ENCODE measurements at places on chromosomes 11 and 22. TPM values are rescaled to one million over a fixed set of nuclear protein-coding genes. Genes with fewer than 3 reads are reported as not detected.

The SLC22A6 gene
- not detected for total RNA-seq

The UEVLD gene
- total RNA-seq, result 2.9 TPM

DNA sequence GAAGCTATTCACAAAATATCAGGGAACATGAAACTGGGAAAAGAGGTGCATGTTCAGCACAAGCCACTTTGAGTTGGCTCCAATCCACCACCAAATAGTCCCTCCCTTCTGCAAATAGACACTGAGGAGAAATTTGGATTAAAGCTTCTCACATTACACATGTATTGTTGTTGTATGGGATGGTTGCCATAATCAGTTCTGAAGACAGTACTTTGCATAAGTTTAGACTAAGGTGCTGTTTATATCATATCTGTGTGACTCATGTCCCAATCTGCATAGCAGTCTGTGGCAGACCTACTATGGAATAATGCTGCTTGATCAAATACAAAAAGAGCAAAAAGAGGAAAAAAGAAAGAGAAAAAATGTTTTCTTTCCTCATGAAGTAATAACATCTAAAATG is 376.7 kb upstream of the DDI1 start:
- H3K36me3 ChIP-seq, result no peaks in the 10 kb centered on the region
- H3K4me1 ChIP-seq, result no peaks in the 10 kb centered on the region
- no peaks in the 10 kb centered on the region for H3K27me3 ChIP-seq

DNA sequence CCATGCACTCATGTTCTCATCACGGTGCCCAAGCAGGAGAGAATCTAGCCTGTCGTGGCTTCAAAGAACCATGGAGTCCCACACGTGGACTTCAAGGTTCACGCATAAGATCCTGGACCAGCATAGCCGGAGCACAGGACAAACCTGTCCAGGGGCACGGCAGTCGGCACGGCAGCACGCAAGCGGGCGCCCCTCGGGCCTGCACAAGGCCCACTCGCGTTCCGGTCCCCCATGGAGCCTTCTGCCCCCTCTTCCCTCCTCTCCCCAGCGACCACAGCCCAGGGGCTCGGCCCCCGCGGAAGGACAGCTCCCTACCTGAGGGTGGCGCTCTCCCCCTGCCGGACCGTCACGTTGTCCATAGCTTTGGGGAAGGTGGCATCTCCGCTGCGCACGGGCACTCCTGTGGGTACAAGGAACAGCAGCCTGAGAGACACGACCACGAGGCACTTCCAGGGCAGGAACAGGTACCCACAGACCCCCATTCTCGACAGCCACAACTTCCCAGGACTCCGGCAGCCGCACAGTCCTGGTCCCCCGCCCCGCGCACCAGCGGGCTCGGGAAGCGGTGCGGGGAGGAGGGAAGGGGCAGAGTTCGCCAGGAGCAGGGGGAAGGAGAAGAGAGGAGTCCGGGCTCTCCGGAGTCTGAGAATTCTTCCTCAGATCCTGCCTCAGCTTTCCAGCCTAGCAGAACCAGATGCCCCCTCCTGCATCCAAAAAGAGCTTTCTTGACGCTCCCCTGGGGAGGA is 589.5 kb downstream of the OPCML start:
- no peak overlapping the region for H3K4me3 ChIP-seq
- no peak overlapping the region for H3K27ac ChIP-seq
- no peaks in the 10 kb centered on the region for H3K36me3 ChIP-seq
- no peaks in the 10 kb centered on the region for H3K4me1 ChIP-seq
- no peak for DNase-seq
- peaks cover 13% of the 10 kb centered on the region for H3K27me3 ChIP-seq

- no peak for DNase-seq
- peaks cover 38% of the 10 kb centered on the region for H3K27me3 ChIP-seq
- H3K4me1 ChIP-seq, result no peaks in the 10 kb centered on the region
- H3K27ac ChIP-seq, result no peak within 1 kb of the TSS
Observed at GRCh38 chr22:32042924-32043323, at the start of gene SLC5A1. SLC5A1 (plus strand) TSS chr22:32043261; CDS start chr22:32043282, 21 bp downstream.

DNA sequence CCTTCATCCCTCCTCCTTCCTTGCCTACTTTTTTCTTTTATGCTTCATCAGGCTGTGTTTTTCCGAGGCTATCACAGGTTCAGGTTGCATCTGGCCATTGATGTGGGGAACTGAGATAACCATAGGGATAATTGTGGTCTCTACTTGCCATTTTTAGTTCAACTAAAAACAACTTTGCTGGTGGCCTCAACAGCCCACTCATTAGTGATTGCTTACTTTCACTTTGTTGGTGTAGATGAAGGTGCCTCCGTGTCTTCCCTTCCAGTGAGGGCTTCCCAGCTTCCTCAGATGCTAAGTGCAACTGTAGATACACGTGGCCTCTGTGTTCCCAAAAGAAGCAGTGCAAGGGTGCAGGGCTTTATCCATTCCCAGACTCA is 35.0 kb downstream of the KCNJ1 start:
- DNase-seq, result no peak
- peaks cover 20% of the 10 kb centered on the region for H3K4me1 ChIP-seq
- no peak overlapping the region for H3K27ac ChIP-seq
- no peak overlapping the region for H3K4me3 ChIP-seq

- no peak overlapping the region for H3K4me3 ChIP-seq
- no peaks in the 10 kb centered on the region for H3K27me3 ChIP-seq
- H3K36me3 ChIP-seq, result no peaks in the 10 kb centered on the region
- H3K4me1 ChIP-seq, result peaks cover 22% of the 10 kb centered on the region
- H3K27ac ChIP-seq, result no peak overlapping the region
Observed at GRCh38 chr11:77407613-77408012, 66.3 kb downstream of the PAK1 start.
